ENCODE measurements at places on chromosomes 6 and 20.
A peak's percentile ranks its signal among the peaks of the same experiment; 100 is the strongest.

- DNase-seq = peak; percentile 72
Observed at GRCh38 chr20:56630086-56630493, 984 bp downstream of the TFAP2C start.

GRCh38 chr6:22263748-22264147, 33.1 kb downstream of the PRL start:
- no peak for DNase-seq

- no peak for DNase-seq
Observed at GRCh38 chr6:167957626-167958025, 39.8 kb upstream of the KIF25 start.

GRCh38 chr20:25125636-25126035, 43.7 kb upstream of the VSX1 start:
- DNase-seq = no peak

GRCh38 chr20:25480156-25480555, 72.7 kb downstream of the GINS1 start:
- no peak for DNase-seq

- no peak for DNase-seq
Observed at GRCh38 chr20:1761116-1761515, 103.5 kb upstream of the SIRPG start.

DNA sequence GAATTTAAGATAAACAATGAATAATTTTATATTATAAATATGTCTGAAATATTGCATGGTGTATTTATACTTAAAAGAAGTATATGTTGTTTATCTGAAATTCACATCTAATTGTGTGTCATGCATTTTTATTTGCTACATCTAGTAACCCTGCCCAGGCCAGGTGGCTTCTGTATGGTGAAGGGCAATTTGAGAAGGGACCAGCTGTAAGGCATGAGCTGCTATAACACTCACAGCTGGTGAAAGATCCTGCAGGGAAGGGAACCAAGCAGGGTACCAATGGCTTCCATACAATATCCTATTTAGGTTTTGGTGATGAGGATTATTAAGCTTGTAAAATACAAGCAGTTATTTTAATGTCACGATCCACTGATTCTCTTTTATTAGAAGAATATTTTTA, 921.8 kb upstream of the GJE1 start:
- no peak for DNase-seq

GRCh38 chr6:134585517-134585873, 267.6 kb upstream of the SGK1 start:
- DNase-seq = no peak

- DNase-seq = peak; percentile 75
Observed at GRCh38 chr6:22569281-22570184, at the start of gene HDGFL1. HDGFL1 (plus strand) TSS chr6:22569566; CDS start chr6:22569576, 10 bp downstream.
